Right atrium auricular region (tissue), 2 donors: ENCODE measurements at places on chromosomes 16 and 17. TPM values are rescaled to one million over a fixed set of nuclear protein-coding genes. Genes with fewer than 3 reads are reported as not detected.

Gene MYCBPAP
- 0.19 TPM for total RNA-seq

Gene PSMD3
- total RNA-seq, result 88.8 TPM

Gene PGAP6
- 41.1 TPM for total RNA-seq

Gene C17orf67
- not detected for total RNA-seq

Gene DPEP2
- total RNA-seq, result 1.6 TPM

DNA sequence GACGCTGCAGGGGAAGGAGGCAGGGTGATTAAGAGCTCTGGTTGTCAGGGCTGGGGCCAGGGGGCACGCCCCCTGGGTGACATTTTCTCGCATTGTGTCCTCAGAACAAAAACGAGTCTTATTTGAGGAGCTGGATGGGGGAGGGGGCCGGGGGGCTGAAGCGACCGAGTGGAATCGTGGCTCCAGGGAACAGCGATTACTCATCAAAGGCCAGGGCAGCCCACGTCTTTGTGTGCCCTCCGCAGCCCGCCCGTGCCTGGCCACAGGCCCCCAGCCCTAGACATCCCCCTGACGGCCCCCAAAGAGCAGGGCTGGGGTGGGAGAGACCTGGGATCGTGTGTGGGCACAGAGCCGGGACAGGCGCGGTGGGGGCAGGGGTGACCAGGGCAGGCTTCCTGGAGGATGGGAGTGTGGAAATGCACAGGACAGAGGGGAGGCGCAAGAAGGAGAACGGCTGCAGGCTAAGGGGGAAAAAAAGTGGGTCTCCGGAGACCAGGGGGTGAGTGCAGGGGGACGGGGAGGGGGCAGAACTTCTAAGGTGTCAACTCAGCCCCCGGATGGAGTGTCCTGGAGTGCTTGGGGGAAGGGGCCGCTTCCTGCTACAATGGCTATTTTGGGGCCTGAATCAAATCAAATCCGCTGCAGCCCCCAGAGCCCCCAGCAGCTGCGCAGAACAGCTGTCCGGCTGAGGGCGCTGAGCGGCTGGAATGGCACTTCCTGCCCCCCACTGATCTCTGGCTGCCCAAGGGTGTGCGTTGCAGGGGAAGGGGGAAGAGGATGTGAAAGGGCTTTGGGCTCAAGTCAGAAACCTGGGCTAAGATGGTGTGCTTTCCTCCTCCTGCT, 24.0 kb upstream of the PHB1 start:
- no peaks in the 10 kb centered on the region for H3K36me3 ChIP-seq
- H3K4me3 ChIP-seq, result no peak overlapping the region
- no peaks in the 10 kb centered on the region for H3K27me3 ChIP-seq
- no peaks in the 10 kb centered on the region for H3K4me1 ChIP-seq
- DNase-seq, result no peak

DNA sequence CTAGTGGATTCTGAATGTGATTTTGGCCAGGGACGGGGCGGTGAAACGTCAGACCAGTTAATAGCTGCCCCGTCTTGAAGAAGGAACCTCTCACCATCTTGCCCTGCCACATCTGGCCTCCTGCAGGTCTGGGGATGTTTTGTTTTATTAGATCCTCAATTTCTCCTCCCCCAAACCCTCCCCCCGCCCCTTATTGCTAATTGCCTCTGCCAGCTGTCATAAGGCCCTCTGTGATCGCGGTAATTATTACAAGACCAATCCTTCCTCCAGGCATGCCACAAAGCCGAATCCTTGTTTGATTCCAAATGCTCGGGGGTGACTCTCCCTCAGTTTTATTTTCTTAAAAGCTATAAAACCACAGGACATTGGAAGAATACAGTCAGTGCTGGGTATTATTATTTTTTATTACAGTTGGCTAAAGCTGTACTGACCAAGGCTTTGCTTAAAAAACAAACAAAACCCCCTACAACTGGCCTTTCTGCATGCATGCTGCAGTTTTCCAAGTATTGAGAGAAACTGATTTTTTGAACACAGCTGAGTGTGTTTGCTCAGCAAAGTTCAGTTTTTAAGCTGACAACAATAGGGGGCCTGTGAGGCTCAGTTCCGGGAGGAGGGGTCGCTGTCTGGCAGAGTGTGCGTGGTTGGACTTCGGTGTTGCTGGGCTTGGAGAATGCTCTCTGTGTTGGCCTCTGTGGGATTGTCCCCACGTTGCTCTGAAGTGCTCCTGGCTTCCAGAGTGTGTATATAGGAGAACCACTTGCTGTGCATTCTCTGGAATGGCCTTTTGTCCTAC, 1.7 kb downstream of the KSR1 start:
- peak overlapping the region; percentile 82 for H3K4me3 ChIP-seq
- H3K27ac ChIP-seq, result no peak overlapping the region
- H3K36me3 ChIP-seq, result no peaks in the 10 kb centered on the region
- no peak for DNase-seq
- no peaks in the 10 kb centered on the region for H3K4me1 ChIP-seq
- no peaks in the 10 kb centered on the region for H3K27me3 ChIP-seq

DNA sequence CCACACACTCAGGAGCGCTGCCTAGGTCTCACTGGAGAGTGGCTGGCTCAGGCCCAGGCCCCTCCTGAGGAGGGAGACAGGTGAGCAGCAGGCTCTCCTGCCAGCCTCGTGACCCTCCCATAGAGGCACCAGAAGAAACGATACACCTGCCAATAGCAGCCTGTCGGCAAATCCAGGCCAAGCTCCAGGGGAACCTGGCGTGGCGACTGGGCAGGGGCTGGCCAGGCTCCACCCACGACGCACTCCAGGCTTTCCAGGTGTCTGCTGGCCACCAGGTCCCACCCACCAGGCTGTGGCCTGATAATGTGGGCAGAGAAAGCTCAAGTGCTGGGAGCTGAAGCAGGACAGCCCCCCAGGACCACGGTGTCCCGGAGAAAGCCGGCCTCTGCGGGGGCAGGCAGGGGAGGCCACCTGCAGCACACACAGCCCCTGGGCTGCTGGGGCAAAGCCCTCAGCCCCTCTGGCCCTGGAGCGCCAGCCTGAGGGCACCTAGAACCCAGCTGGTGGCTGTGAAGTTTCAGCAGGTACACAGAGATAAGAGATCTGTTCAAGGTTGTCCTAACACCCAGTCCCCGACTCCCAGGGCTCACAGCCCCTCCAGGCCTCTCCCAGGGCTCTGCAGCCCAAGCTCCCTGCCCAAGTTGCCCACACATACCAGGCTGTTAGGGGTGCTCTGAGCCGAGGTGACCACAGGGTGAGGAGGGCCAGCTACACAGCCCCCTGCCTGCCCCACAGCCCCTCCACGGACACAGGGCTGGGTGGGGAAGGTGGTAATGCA, 2.4 kb downstream of the PGAP6 start:
- no peak overlapping the region for H3K27ac ChIP-seq
- H3K4me3 ChIP-seq, result no peak overlapping the region
- peaks cover 48% of the 10 kb centered on the region for H3K4me1 ChIP-seq
- DNase-seq, result no peak
- no peaks in the 10 kb centered on the region for H3K27me3 ChIP-seq

GRCh38 chr17:32871746-32872145, 5.2 kb downstream of the MYO1D start:
- no peaks in the 10 kb centered on the region for H3K36me3 ChIP-seq
- H3K27me3 ChIP-seq, result no peaks in the 10 kb centered on the region
- H3K4me3 ChIP-seq, result no peak overlapping the region
- no peak for DNase-seq
- H3K27ac ChIP-seq, result peak overlapping the region; percentile 64
- H3K4me1 ChIP-seq, result no peaks in the 10 kb centered on the region

- H3K36me3 ChIP-seq, result peaks cover 17% of the 10 kb centered on the region
- DNase-seq, result no peak
- H3K4me1 ChIP-seq, result no peaks in the 10 kb centered on the region
- H3K27me3 ChIP-seq, result no peaks in the 10 kb centered on the region
- no peak overlapping the region for H3K27ac ChIP-seq
- no peak overlapping the region for H3K4me3 ChIP-seq
These were observed 86.7 kb downstream of the USP31 start for GRCh38 chr16:23062524-23062923.

DNA sequence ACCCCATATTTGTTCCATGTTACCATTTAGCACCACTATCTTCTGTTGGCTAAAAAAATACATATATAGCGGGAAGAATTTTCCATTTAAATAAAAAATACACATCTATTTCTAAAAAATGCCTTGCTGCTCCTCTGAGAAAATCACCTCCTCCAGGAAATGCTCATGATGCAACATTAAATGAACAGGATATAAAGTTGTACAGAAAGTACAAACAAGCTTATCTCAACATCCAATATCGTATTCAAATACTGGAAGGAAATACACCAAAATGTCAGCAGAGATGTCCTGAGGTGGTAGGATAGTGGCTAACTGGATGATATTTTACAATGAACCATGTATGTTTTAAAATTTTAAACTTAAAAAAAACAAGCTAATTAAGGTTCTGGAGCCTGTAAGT, 21.3 kb downstream of the GNA13 start:
- no peak for DNase-seq
- no peaks in the 10 kb centered on the region for H3K27me3 ChIP-seq
- no peaks in the 10 kb centered on the region for H3K36me3 ChIP-seq

DNA sequence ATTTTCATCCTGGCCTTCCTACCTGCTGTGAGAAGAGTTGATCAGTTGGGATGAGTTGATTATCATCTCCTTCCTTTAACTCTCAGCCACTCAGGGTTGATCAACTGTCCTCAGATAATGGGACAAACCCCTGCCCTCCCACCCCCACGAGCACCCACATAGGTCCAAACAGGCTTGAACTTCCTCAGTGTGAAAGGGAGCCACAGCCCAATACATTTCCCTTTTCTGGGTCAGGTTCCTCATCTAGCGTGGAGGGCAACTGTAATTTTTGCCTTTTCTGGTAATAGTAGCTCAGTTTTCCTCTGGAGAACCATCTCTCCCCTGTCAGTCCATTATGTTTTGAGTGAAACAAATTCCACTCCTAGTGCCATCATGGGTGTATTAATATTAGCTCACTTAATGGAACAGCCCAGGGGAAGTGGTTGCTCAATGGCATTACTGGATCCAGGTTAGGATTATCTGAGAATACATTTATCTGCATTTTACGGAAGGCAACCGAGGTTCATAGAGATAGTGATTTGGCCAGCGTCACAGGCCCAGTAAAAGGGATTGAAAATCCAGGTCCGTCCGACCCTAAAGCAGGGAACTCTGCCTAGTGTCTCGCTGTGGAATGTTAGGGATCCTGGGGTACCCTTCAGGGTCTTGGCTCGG, 476 bp upstream of the LPCAT2 start:
- H3K27ac ChIP-seq, result peak overlapping the region; percentile 81
- H3K36me3 ChIP-seq, result no peaks in the 10 kb centered on the region

DNA sequence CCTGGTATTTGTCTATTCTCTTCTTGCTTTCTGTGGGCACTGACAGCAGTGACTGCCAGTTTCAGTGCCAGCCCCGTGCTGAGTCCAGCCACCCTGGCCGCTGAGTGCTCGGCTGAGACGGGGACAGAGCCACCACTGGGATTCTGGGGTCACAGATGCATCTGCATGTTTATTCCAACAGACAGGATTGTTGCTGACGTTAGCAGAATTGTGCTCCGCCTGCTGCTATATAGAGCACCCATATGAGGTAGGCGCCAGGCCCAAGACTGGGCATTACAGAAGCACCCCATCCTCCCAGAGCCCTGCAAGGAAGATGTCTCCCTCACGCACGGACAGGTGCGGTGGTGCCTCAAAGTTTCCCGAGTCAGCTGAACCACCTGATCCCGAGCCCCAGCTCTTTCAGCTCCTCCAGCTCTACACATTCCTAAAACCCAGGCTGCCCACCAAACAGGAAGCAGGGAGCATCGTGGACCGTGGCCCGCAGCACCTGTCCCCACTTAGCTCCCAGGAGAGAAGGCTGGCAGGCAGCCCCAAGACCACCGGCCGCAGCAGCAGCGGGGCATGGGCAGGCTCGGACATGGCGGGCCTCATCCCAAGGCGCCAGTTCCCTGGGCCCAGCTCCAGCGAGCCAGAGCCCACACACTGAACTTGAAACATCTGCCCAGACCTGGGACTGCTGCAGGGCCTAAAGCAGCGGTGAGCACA, 44.9 kb upstream of the RASD1 start:
- H3K4me1 ChIP-seq, result peaks cover 48% of the 10 kb centered on the region
- H3K4me3 ChIP-seq, result no peak overlapping the region
- no peak for DNase-seq
- H3K27me3 ChIP-seq, result no peaks in the 10 kb centered on the region
- no peaks in the 10 kb centered on the region for H3K36me3 ChIP-seq

- H3K27ac ChIP-seq, result no peak overlapping the region
- DNase-seq, result no peak
- H3K4me3 ChIP-seq, result no peak overlapping the region
These were observed 20.2 kb downstream of the CHCT1 start for GRCh38 chr17:60442271-60443173.

GRCh38 chr17:45270828-45271418, 9.0 kb upstream of the SPATA32 start:
- no peak overlapping the region for H3K27ac ChIP-seq
- H3K4me1 ChIP-seq, result no peaks in the 10 kb centered on the region
- peaks cover 87% of the 10 kb centered on the region for H3K36me3 ChIP-seq
- no peak overlapping the region for H3K4me3 ChIP-seq
- DNase-seq, result no peak

- no peaks in the 10 kb centered on the region for H3K36me3 ChIP-seq
- no peak overlapping the region for H3K4me3 ChIP-seq
- no peak overlapping the region for H3K27ac ChIP-seq
- DNase-seq, result no peak
- no peaks in the 10 kb centered on the region for H3K4me1 ChIP-seq
These were observed 2.0 kb upstream of the ZACN start for GRCh38 chr17:76076765-76077583.

GRCh38 chr17:78345791-78346494, 13.9 kb downstream of the SOCS3 start:
- DNase-seq, result no peak
- no peak overlapping the region for H3K27ac ChIP-seq
- no peaks in the 10 kb centered on the region for H3K36me3 ChIP-seq
- H3K4me1 ChIP-seq, result peaks cover 55% of the 10 kb centered on the region

DNA sequence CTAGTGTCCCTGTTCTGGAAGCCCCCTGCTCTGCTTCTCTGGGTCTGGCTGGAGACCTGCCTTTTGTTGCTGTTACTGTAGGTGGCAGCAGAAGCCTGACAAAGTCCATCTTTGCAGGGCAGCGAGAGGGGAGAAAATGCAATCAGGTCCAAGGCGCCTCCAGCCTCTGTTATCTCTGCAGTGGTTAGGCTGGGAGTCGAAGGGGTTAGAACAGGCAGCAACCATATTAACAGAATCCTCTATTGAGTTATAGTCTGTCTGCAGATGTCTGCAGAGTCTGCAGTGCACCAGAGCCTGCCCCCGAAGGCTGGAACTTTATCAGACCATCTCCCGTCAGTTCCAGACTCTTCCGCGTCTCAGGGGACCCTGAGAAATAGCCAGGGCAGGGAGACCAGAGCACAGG, 404.9 kb upstream of the EEF2KMT start:
- H3K36me3 ChIP-seq, result no peaks in the 10 kb centered on the region
- no peak overlapping the region for H3K4me3 ChIP-seq
- no peak overlapping the region for H3K27ac ChIP-seq
- DNase-seq, result no peak

- DNase-seq, result no peak
- H3K36me3 ChIP-seq, result no peaks in the 10 kb centered on the region
- no peaks in the 10 kb centered on the region for H3K27me3 ChIP-seq
- H3K27ac ChIP-seq, result no peak overlapping the region
- H3K4me3 ChIP-seq, result no peak overlapping the region
These were observed 140.0 kb downstream of the CHD9NB start for GRCh38 chr16:52912565-52913173.

- no peaks in the 10 kb centered on the region for H3K36me3 ChIP-seq
- no peaks in the 10 kb centered on the region for H3K4me1 ChIP-seq
- DNase-seq, result no peak
- H3K4me3 ChIP-seq, result no peak overlapping the region
- H3K27ac ChIP-seq, result no peak overlapping the region
- H3K27me3 ChIP-seq, result no peaks in the 10 kb centered on the region
These were observed 405.9 kb downstream of the CNTNAP4 start for GRCh38 chr16:76683051-76683450.

- no peak for DNase-seq
- peaks cover 46% of the 10 kb centered on the region for H3K4me1 ChIP-seq
- peak overlapping the region; percentile 81 for H3K27ac ChIP-seq
These were observed 16.2 kb downstream of the ETV4 start for GRCh38 chr17:43529947-43530287.
